ENCODE measurements at places on chromosomes 6 and 20. TPM values are rescaled to one million over a fixed set of nuclear protein-coding genes. Genes with fewer than 3 reads are reported as not detected.
A peak's percentile ranks its signal among the peaks of the same experiment; 100 is the strongest.

DNA sequence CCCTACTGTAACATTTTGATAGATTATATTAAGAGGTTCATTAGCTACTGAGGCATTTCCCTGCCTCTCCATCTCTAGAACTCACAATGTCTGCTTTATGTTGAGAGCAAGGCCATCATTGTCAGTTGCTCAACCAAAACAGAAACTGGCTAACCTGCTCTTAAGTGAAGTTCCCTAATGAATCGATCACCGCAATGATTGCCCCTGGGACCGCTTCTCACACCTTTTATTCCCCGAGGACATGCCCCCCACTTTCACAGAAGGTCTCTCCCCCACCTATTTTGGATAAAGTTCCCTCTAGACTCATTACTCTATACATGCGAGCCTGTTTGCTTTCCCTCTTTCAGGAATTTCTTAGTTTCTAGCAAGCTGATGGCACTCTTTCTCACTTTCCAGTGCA lies 108.8 kb downstream of the FAM217A start:
- H3K27ac ChIP-seq: no peak overlapping the region
- no peak for DNase-seq
- H3K36me3 ChIP-seq: no peaks in the 10 kb centered on the region
- H3K4me1 ChIP-seq: no peaks in the 10 kb centered on the region
- H3K27me3 ChIP-seq: peaks cover 8% of the 10 kb centered on the region
- no peak overlapping the region for H3K4me3 ChIP-seq

GRCh38 chr6:112040956-112041355 lies 12.9 kb upstream of the CCN6 start:
- no peak overlapping the region for H3K27ac ChIP-seq
- H3K27me3 ChIP-seq: no peaks in the 10 kb centered on the region
- no peak for DNase-seq
- H3K36me3 ChIP-seq: no peaks in the 10 kb centered on the region
- H3K4me3 ChIP-seq: no peak overlapping the region

DNA sequence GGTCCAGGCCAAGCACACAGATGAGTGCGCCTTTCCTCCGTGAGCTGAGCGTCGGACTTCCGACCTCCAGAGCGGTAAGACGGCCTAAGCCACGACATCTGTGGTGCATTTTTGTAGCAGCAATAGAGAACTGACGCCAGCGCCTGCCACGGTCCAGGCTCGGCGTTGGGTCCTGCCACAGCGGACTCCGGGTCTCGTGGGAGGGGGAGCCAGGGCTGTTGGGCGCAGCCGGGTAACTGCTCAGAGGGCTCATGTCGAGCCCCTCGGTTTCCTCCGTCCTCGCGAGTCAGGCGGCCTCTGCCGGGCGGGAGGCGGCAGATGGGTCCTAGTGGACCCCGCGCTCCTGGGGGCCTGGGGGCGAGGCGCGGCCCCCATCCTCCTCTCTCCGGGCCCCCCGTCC lies 216.1 kb downstream of the QKI start:
- DNase-seq: no peak
- H3K27me3 ChIP-seq: peaks cover 21% of the 10 kb centered on the region
- H3K4me3 ChIP-seq: no peak overlapping the region
- no peaks in the 10 kb centered on the region for H3K36me3 ChIP-seq
- H3K27ac ChIP-seq: no peak overlapping the region

- no peak overlapping the region for H3K27ac ChIP-seq
- peaks cover 5% of the 10 kb centered on the region for H3K27me3 ChIP-seq
- no peaks in the 10 kb centered on the region for H3K4me1 ChIP-seq
- H3K36me3 ChIP-seq: no peaks in the 10 kb centered on the region
- H3K4me3 ChIP-seq: no peak overlapping the region
These were observed 225.5 kb downstream of the SOD2 start for GRCh38 chr6:159467473-159468041.

DNA sequence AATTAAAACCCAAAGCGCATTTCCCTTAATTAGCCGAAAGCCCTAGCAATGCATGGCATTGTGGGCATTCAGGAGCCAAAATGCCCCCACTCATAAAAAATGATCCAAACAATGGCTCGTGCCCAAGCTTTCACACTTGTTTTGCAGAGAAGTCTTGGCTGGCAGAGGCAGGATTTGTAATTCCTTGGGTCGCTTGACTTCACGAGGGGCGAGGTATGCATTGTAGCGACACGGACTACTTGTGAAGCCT lies 613 bp upstream of the SASH1 start:
- H3K27me3 ChIP-seq: peaks cover 46% of the 10 kb centered on the region
- H3K27ac ChIP-seq: no peak overlapping the region
- peak overlapping the region; percentile 79 for H3K4me3 ChIP-seq
- no peak for DNase-seq
- no peaks in the 10 kb centered on the region for H3K36me3 ChIP-seq

DNA sequence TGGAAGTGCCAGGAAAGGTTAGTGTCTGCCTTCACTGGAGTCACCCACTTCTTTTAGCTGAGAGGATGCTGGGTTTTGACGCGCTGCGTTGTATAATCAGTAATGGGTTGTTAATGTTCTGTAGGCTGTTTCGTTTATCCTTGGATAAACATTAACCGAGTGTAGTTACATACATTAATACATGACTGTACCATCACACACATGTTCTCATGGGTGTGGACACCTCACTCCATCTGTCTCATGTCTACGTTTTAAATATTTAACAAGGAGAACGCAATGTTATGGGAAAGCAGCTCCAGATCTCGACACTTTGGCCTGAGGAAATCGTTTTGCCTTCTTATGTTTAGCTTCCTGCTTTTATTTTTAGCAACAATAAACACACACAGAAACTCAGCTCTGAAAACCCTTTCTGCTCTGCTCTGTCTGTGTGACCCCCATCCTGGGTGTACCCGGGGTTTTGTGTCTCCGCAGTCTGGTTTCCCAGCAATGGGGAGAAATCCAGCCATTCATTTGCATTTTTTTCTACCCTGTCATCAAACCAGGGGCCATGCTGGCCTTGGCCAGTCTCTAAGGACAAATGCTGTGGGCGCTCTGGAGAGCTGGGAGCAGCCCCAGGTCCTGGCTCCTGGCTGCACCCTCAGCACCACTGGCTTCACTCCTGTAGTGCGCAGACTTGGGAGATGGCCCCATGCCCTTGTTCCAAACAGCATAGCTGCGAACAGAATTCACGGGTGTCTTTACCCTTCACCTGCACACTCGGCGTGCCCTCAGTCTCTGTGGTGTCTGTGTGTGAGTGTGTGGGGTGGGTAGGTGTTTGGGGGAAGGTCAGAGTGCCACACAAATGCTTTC lies 110.8 kb downstream of the ERMARD start:
- peaks cover 2% of the 10 kb centered on the region for H3K36me3 ChIP-seq
- H3K27ac ChIP-seq: no peak overlapping the region
- H3K4me3 ChIP-seq: no peak overlapping the region
- no peaks in the 10 kb centered on the region for H3K27me3 ChIP-seq
- peaks cover 12% of the 10 kb centered on the region for H3K4me1 ChIP-seq

- no peak for DNase-seq
- H3K27ac ChIP-seq: no peak overlapping the region
- H3K36me3 ChIP-seq: no peaks in the 10 kb centered on the region
- no peaks in the 10 kb centered on the region for H3K4me1 ChIP-seq
- peaks cover 13% of the 10 kb centered on the region for H3K27me3 ChIP-seq
- no peak overlapping the region for H3K4me3 ChIP-seq
These were observed 10.1 kb upstream of the HAO1 start for GRCh38 chr20:7950387-7950786.

- H3K4me3 ChIP-seq: no peak overlapping the region
- peaks cover 3% of the 10 kb centered on the region for H3K27me3 ChIP-seq
- H3K4me1 ChIP-seq: peaks cover 22% of the 10 kb centered on the region
These were observed 9.5 kb upstream of the PAQR8 start for GRCh38 chr6:52352239-52353018.

DNA sequence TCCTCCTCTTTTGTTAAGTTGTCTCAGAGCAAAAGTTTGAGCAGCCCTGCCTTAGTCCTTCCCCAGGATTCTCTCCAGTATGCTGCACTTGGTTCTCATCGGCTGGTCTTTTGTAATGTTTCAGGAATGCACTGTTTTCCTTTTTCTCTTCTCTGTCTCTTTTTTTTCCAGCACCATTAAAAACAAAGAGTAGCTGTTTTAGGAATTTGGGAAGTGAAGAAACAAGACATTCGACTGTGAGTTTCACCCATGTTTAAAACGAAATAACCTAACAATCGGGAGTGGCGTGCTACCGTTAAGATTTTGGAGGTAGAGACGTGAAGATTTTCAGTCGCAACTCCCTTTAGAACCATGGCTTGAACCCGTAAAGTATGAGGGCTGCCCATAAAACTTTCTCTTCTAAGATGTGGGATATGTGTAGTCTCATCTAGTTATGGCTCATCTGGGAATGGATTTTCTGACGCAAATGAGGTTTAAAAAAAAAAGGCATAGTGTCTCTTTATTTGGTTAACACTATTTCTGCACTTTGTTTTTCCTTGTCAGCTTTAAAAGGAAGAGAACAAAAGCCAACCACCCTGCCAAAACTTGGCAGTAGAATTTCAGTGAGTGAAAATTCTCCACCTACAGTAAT lies 35.9 kb upstream of the RAB23 start:
- H3K4me3 ChIP-seq: no peak overlapping the region
- DNase-seq: no peak
- H3K27ac ChIP-seq: no peak overlapping the region
- H3K36me3 ChIP-seq: no peaks in the 10 kb centered on the region

DNA sequence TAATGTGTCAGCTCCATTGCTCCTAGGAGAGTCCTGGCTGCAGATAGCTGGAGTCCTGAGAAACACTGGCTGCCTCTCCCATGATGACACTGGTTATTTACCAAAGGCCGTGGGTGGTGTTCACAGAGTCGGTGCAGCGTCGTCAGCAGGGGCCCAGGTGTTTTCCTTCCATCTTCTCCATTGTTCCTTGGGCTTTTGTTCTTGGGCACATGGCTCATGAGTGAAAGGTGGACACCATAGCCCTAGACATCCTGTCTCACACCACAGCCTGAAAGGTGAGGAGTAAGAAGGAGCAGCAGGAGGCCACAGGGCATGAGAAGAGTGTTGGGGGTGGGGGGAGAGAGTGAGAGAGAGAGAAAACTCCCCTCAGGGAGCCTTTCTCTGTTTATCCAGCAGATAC lies 9.1 kb downstream of the CST5 start:
- DNase-seq: no peak
- H3K4me1 ChIP-seq: peaks cover 5% of the 10 kb centered on the region
- H3K27ac ChIP-seq: no peak overlapping the region
- H3K36me3 ChIP-seq: no peaks in the 10 kb centered on the region

GRCh38 chr6:27495386-27496135 lies 22.7 kb upstream of the ZNF184 start:
- H3K4me1 ChIP-seq: peaks cover 15% of the 10 kb centered on the region
- peaks cover 61% of the 10 kb centered on the region for H3K27me3 ChIP-seq
- peak; percentile 56 for DNase-seq
- H3K27ac ChIP-seq: no peak overlapping the region

DNA sequence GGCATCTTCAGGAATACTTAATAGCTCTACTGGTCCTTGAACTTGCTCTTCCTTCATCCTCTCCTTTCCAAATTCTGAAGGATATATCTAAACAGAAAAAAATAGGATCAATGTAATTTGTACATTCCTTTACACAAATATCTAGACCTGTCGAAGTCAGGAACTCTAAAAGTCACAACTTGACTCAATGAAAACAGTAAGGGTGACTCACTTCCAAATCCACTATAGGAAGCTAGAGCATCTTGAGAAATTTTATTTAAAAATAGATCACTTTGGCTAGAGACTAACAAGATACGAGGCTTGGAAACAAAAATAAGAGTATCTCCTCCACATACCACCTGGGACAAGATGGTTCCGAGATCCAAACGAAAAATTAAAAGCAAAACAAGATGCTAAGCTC lies 12.2 kb downstream of the ESF1 start:
- peaks cover 8% of the 10 kb centered on the region for H3K4me1 ChIP-seq
- no peak overlapping the region for H3K27ac ChIP-seq
- DNase-seq: no peak
- H3K4me3 ChIP-seq: no peak overlapping the region
- no peaks in the 10 kb centered on the region for H3K27me3 ChIP-seq

DNA sequence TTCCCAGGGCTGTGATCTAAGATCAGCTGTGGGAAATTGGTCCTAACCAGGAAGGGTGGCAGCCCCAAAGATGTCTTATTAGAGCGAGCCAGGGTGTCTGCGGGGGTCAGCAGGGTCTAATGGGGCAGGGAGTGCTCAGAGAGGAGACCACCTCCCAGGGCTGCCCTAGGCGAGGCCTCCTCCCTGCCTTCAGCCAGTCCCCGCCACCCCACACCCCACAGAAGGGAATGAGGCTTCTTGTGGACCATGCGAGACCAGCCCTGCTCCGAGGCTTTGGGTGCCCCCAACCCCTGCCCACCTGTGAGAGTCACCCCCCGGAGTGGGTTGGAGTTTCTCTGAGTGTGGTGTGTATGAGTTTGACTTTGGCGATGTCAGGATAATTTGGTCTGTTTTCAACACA lies 37.8 kb downstream of the SYNJ2 start:
- no peak overlapping the region for H3K4me3 ChIP-seq
- H3K27ac ChIP-seq: no peak overlapping the region
- no peaks in the 10 kb centered on the region for H3K27me3 ChIP-seq
- H3K4me1 ChIP-seq: peaks cover 10% of the 10 kb centered on the region
- no peak for DNase-seq

- no peak overlapping the region for H3K27ac ChIP-seq
- no peak overlapping the region for H3K4me3 ChIP-seq
- peaks cover 1% of the 10 kb centered on the region for H3K27me3 ChIP-seq
- H3K4me1 ChIP-seq: peaks cover 4% of the 10 kb centered on the region
These were observed 161.0 kb downstream of the KHDC1L start for GRCh38 chr6:73064266-73064665.

DNA sequence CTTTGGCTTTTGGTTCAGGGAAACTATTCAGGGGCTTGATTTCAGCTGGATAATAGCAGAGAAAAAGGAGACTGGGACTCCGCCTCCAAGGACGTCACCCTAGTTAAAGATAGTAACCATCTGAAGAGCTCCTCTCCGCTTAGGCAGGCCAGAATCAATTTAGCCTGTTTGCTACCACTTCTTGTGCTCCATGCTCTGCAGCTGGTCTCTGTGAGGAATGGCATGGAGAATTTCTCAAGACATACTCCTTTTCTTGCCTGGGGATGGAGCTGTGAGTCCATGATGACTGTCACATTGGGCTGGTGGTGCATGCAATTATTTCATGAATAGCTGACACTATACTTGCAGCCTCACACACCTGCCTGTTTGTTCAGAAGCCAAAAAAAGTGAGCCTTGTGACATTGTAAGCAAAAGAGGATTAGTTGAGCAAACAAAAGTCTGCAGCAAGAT lies 61.4 kb downstream of the TXLNB start:
- DNase-seq: no peak
- H3K4me1 ChIP-seq: no peaks in the 10 kb centered on the region
- H3K27ac ChIP-seq: no peak overlapping the region
- no peak overlapping the region for H3K4me3 ChIP-seq
- no peaks in the 10 kb centered on the region for H3K36me3 ChIP-seq

DNA sequence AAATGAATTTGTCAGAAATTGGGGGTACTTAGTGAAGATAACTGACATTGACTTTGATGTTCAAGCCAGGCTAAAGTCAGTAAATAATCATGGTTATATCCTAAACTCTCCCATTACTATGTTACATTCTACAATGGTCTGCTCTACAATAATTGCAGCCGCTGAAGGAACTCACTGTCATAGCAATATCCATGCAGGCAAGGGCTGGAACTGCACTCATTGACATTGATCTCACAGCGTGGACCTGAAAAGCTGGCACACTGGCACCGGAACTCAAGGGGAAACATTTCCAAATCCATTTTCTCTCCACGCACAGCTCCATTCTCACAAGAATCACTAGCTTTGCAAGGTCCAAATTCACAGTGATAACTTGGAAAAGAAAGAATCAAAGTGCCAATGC lies 702.7 kb downstream of the EYS start:
- DNase-seq: no peak
- H3K4me1 ChIP-seq: no peaks in the 10 kb centered on the region
- no peak overlapping the region for H3K27ac ChIP-seq
- no peaks in the 10 kb centered on the region for H3K27me3 ChIP-seq

Gene L3MBTL1
- total RNA-seq: 10.6 TPM

Gene JPH2
- total RNA-seq: 0.36 TPM

Gene RIMS4
- total RNA-seq: not detected

Gene HLA-DRB5
- total RNA-seq: 0.26 TPM

Gene HSPA12B
- not detected for total RNA-seq
